Muscle of leg (tissue), 16 donors: ENCODE measurements at places on chromosomes 7 and 10.

- no peak for DNase-seq
Measured at GRCh38 chr7:20954711-20955619, 168.3 kb upstream of the SP8 start.

DNA sequence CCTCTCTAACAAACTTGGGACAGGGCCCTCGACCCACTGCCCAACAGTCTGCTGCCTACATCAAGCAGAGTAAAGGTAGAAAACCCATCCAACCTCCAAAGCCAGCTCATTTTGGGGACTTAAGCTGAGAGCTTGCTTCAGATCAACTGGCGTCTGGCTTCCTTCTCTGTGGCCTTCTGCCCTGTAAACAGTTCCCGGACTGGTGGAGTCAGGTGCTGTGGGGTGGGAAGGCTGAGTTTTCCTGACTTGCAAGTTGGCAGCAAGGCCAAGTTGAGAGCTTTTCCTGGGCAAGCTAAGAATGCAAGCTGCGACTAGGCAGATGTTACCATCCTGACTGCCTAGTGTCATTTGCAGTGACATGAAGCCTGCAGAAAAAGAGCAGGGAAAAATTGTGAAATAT, 3.7 kb downstream of the GALNT17 start:
- DNase-seq: peak; percentile 34

DNA sequence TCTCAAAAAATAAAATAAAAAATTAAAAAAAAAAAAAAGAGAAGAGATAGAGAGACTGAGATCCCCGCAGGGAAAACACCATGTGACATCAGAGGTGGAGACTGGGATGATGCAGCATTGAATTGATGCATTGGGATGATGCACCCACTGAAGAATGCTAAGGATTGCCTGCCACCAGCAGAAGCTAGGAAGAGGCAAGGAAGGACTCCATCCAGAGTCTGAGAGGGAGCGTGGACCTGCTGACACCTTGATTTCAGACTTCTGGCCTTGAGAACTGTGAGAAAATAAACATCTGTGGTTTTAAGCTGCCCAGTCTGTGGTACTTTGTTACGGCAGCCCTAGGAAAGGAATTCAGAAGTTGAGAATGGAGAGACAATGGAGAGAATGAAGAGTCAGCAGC, 89.8 kb upstream of the PRPS1L1 start:
- no peak for DNase-seq

DNA sequence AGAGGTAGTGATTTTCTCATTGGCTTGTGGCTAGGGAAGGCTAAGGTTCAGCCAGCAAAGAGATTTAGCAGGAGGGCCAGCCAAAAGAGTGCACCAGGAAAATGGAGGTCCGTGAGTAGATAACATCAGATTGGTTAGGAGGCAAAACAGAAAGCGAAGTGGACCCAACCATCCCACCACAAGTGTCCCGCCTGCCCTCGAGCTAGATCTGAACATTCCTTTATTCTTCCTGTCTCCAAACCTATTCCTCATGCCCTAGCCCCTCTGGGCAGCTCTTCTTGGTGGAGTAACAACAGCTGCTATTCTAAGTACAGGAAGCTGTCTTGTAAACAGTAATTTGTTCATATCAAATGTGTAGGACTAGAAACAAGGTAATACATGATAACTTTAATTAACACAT, 85.7 kb upstream of the BET1 start:
- no peak for DNase-seq

GRCh38 chr10:121453160-121453559, 145.1 kb downstream of the FGFR2 start:
- no peak for DNase-seq

GRCh38 chr7:138008019-138008587, 6.2 kb upstream of the CREB3L2 start:
- DNase-seq: no peak

GRCh38 chr10:104018471-104018870, 51.5 kb downstream of the SLK start:
- DNase-seq: no peak

GRCh38 chr7:116630357-116630756, 41.6 kb upstream of the MET start:
- DNase-seq: no peak

GRCh38 chr7:105715528-105715927, 134.2 kb upstream of the EFCAB10 start:
- DNase-seq: no peak

DNA sequence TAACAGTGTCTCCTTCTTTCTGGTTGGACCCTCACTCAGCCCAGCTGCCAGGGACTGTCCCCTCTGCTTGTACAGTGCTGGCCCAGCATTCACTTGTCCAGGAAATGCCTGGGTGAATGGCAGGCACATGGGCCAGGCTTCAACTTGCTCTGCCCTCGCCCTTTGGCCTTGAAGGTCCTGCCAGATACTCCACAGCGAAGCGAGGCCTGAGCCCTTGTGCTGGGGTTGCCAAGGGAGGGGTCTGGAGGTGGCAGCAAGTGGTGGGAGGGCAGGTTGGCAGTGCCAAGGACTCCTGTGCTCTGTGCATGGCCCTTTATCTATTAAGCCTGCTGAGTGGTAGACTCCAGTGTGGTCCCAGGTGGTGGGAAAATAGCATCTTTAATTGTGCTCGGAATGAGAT, 75.7 kb downstream of the CDH23 start:
- DNase-seq: no peak

GRCh38 chr7:92973974-92974373, 137.6 kb upstream of the CDK6 start:
- DNase-seq: peak; percentile 76

DNA sequence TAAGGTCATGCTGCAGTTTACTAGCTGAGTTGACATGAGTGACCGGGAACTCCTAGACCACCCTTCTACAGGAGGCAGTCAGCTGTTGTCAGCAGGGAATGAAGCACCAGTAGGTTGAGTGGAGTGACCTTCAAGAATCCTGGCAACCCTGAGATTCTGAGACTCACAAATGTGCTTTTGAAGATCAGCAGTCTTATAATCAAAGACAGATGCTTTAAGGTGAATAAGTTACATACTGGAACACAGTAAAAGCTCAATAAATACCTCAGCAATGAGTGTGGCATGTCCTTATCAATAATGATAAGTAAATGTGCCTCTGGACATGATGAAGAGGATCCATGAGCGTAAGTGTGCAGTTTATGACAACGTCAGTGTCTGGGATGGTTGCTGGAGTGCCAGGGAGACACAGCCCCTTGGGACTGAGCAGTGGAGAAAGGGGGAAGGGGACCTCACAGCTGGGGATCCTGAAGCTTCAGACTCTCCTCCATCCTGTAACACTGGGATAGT, 11.9 kb upstream of the OR6V1 start:
- DNase-seq: no peak

DNA sequence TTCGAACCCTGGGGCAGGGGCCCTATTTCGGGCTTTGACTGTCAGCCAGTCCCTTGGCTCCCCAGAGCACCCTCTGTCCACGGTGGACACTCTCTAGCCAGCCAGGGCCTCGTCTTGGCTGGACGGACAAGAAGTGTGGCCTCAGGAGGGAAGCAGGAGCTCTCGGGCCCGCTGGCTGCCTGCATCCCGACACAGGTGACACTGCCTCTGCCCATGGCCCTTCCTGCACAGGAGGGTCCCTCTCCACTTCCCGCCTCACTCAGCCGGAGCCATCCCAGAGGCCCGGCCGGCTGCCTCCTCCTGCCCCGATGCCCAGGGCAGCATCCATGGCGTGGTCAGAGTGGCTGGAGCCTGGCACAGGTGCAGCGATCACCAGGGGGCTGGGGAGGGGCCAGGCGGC, 7.9 kb downstream of the ADGRA1 start:
- no peak for DNase-seq

DNA sequence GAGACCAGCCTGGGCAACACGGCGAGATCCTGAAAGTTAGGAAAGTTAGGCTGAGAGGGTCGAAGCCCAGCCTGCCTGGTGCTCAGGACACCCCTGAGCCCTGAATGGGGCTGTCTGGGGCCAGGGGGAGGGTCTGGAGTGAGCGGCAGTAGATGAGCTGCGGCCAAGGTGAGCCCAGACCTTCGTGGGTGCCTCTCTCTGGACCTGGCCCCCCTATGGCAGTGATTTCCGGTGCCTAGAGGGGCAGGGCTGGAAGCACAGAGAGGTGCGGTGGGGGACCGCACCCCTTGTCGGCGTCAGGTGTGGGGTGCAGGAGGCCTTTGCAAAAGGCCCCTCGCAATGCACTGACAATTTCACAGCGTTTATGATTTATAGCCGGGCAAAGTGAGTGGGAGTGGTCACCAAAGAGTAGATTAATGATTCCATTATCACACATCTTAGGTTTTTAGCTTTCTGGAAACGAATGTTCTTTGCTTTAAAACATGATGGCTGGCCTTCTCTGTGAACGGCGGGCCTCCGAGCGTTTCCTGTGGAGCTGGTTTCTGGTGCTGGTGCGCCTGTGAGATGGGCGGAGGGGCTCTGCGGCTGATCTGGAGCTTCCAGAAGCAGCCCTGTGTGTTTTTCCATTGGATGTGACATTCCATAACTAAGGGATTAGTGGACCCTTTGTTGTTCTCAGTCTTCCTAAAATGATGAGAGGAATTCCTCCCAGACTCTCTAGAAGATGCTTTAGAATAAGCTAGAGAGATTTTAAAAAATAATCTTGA, 171.0 kb upstream of the ZNF32 start:
- DNase-seq: no peak

GRCh38 chr7:137642031-137642430, 204.7 kb downstream of the DGKI start:
- DNase-seq: no peak

DNA sequence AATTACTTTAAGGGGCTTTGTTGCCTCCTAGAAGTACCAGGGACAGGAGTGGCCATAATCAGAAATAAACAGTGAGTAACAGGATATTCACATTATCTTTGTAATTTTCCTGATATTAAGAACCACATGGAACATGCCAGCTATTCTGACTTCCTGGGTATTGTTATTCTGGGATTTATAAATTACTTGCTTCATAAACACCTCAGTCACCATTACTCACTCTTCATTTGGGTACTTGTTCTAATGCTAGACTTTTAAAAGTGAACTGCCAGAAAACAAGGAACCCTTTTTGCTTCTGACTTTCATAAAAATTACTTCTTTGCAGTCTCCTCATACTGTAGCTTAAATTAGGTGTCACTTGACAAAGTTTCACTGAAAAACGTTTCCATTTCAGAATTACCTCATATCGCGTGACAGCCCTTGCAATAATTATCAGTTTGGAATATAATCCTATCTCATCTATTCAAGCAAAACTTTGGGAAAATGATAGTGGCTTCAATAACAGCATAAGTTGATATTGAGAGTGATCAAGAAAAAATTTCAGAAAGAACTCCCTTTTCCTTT, 29.8 kb downstream of the CABCOCO1 start:
- DNase-seq: no peak

DNA sequence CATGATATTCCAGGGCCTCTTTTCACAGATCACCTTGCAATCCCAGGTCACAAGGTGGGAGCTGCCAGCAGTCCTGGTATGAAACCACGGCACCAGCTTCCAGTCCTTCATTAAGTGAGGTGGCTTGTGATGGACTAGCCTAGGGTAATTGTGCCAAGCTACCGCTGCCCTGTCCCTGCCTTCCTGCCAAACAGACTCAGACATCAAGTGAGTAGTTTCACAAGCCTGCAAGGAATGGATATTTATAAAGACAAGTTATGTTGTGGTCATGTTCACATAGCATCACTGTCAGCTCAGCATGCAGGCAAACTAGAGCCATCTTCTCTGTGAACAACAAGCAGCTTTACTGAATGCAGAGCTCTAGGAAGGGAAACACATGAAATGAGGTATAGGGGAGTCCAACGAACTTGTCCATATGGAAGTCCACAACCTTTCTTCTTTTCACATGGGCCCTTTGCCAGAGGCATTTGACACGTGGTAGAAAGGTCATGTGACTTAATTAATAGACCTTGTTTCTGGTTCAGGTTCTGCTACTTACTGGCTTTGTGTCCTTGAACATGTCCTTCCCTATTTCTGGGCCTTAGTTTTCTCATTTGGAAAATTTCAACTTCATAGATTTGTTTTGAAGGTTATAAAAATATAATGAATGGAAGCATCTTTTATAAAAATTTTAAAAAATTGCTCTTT, 1061.2 kb downstream of the KCNMA1 start:
- DNase-seq: no peak
